ENCODE measurements at places on chromosomes 6 and 20.

- peak; percentile 91 for DNase-seq
Measured at GRCh38 chr20:36435592-36436541, 105.5 kb upstream of the MYL9 start.

DNA sequence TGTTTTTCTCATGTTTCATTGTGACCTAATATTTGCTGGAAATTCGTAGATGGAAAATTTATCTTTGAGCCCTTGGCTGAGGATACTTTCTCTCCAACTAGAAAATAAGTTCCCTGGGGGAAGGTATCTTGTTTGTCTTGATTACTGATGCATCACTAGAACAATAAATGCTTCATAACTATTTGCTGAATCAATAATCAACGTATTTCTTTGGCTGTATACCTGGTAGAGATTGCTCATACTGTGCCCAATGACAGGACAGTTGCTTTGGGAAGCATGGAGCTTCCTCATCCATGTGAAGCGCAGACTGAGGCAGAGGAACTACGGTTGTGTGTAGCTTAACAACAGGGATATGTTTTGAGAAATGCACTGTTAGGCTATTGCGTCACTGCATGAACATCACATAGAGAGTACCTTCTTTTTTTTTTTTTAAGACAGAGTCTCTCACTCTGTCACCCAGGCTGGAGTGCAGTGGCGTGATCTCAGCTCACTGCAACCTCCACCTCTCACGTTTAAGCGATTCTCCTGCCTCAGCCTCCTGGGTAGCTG is 34.2 kb upstream of the RPN2 start:
- DNase-seq: no peak

DNA sequence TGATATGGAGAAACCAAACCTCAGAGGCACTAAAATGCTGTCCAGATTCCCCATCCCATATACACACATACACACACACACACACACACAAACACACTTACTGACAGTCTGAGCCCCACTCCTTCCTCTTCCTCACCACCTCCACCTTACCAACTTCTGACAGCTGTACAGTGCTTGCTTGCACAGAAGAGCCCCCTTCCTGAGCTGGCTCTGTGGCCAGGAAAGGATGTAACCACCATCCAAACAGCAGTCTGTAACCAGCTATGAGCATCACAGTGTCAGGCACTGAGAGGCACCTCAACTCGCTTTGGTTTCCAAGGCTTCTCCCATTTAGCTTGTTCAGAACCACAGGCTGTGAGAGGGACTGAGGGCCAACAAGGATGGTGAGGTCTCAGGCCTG is 5.9 kb upstream of the C6orf136 start:
- DNase-seq: no peak

DNA sequence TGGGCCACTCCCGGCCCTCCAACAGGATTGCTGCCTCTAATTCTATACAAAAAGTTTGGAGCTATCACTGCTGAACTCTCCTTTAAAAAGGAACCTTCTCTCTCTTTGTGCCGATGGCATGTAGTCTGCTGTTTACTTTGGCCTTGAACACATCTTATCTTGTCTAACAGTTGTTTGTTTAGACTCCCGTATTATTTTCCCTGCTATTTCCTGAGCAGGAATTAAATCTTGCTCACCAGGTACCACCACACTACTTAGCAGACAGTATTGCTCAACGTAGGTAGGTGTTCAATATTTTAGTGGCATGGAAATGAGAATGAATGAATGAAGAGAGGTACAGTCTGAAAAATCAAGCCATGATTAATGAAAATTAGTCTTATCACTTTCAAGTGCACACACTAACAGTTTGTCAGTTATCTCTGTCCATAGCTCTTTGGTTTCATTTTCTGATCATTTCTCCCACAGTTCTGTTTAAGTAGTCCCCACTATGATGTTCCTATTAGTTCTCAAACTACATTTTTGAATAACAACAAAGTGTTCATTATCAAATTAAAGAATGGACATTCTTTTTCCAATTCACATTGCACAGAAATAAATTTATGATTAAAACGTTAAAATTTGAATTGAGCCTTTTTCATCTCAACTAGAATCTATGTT is 6.8 kb upstream of the HEY2 start:
- DNase-seq: no peak
